ENCODE measurements at places on chromosomes 12 and 14. TPM values are rescaled to one million over a fixed set of nuclear protein-coding genes. Genes with fewer than 3 reads are reported as not detected.

The OR4K15 gene
- not detected for total RNA-seq

The ABCC9 gene
- 12.5 TPM for total RNA-seq

The MBIP gene
- total RNA-seq, result 30.8 TPM

The PLA2G1B gene
- not detected for total RNA-seq

The SAV1 gene
- 43.3 TPM for total RNA-seq

The RPS6KA5 gene
- total RNA-seq, result 8.4 TPM

The NID2 gene
- 81.8 TPM for total RNA-seq

The CLEC2B gene
- total RNA-seq, result 15.3 TPM

The TGM1 gene
- total RNA-seq, result 17.8 TPM

The BIN2 gene
- total RNA-seq, result 2.8 TPM

The TIMELESS gene
- 3.9 TPM for total RNA-seq

The CCDC196 gene
- not detected for total RNA-seq

The MIP gene
- total RNA-seq, result not detected

- no peak for DNase-seq
- H3K36me3 ChIP-seq, result no peaks in the 10 kb centered on the region
- H3K4me3 ChIP-seq, result no peak overlapping the region
- no peaks in the 10 kb centered on the region for H3K4me1 ChIP-seq
- no peak overlapping the region for H3K27ac ChIP-seq
Observed at GRCh38 chr12:1488908-1489381, 105.4 kb downstream of the FBXL14 start.

DNA sequence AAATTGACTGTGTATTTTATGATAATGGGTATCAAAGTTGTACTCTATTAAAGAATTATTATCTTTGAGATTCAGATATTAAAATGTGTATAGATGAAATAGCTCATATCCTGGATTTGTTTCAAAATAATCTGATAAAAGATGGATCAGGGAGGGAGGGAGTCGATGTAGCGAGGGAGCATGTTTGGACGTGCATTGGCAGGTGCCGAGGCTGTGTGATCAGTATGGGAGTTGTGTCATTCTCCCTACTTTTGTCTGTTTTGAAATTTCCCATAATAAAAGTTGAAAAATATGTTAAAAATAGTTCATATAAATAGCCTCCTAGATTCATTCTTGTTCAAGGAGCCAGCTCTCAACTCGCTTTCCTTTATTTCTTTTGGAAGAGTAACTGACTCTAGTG, 171.6 kb upstream of the HIF1A start:
- H3K4me3 ChIP-seq, result no peak overlapping the region
- no peaks in the 10 kb centered on the region for H3K27me3 ChIP-seq
- no peak for DNase-seq
- H3K4me1 ChIP-seq, result peaks cover 18% of the 10 kb centered on the region

GRCh38 chr12:127703026-127703425, 563.9 kb upstream of the TMEM132C start:
- no peaks in the 10 kb centered on the region for H3K36me3 ChIP-seq
- H3K4me3 ChIP-seq, result no peak overlapping the region
- no peak for DNase-seq
- no peaks in the 10 kb centered on the region for H3K4me1 ChIP-seq

DNA sequence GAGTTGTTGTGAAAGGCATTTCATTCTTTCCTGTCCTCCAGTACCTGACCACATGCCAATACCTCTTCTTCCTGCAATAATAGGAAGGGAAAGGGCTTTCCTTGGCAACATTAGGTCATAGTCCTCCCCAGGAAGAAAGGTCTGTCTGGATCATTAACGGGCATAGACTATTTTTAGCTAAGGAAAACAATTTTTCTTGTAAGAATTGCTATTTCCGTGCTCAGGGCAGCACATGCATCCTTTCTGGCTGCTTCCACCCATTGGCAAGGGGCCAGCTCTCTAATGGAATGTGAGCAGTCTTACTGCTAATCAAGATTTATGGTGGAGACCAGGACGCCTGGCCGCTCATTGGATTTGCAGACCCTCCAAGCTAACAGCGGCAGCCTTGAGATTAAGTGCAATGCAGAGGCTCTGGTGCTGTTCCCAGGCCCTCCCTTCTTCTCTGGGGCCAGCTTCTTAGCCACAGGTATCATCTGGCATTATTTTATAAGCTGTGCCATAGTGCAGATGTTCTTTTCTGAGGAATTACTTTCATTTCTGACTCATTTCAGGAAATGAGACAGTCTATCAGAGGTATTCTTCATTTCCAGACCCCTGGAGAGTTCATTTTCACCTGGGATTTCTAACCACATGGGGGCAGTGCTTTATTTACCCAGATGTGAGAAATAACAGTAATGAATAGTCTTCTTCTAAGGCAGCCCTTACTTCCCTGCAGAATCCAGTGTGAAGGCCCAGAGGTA, 52.9 kb downstream of the ANO6 start:
- H3K36me3 ChIP-seq, result no peaks in the 10 kb centered on the region
- H3K4me1 ChIP-seq, result peaks cover 18% of the 10 kb centered on the region
- DNase-seq, result peak; percentile 67
- H3K4me3 ChIP-seq, result no peak overlapping the region

- H3K27me3 ChIP-seq, result no peaks in the 10 kb centered on the region
- H3K4me1 ChIP-seq, result peaks cover 10% of the 10 kb centered on the region
Observed at GRCh38 chr14:22099942-22100763, 426.5 kb upstream of the OR4E1 start.

DNA sequence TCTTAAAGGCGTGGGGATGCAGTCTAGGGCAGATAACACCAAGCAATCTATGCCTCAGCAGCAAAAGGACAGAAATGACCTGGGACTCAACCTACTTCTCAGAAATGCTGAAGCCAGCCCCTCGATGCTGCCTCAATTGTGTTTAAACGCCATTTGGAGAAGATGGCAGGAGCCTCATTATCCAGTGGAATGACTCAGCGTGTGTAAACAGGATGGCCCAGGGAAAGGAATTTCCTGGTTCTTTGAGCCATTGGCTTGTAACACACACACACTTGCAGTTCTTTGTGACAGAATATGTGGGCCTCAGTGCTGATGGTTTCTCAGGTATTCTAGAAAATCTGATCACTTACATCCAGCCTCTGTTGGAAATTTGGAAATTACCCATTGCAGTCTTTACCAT, 154.3 kb downstream of the NTF3 start:
- H3K4me1 ChIP-seq, result peaks cover 2% of the 10 kb centered on the region
- H3K4me3 ChIP-seq, result no peak overlapping the region
- no peaks in the 10 kb centered on the region for H3K36me3 ChIP-seq
- H3K27ac ChIP-seq, result no peak overlapping the region

GRCh38 chr12:105641749-105642148, 311.3 kb downstream of the C12orf75 start:
- H3K4me1 ChIP-seq, result no peaks in the 10 kb centered on the region
- H3K27ac ChIP-seq, result no peak overlapping the region
- DNase-seq, result no peak
- no peaks in the 10 kb centered on the region for H3K27me3 ChIP-seq
- no peaks in the 10 kb centered on the region for H3K36me3 ChIP-seq
- H3K4me3 ChIP-seq, result no peak overlapping the region

DNA sequence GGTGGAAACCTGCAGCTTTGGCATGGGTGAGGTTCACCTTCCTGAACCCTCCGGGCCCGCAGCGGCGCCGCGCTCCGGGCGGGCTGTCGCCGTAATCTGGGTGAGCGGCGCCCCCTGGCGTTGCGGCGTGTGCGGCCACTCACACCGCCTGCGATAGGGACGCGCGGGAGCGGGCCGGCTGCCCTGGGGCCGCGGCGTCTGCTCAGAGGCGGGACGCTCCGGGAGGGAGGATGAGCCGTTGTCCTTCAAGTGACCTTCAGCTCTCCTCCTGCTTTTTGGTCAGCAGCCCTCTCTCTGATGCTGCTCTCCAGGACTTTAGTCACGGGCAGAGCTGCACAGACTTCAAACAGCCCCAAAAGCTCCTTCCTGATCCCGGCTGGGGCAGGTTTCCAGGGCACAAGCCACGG, 211.7 kb upstream of the FKBP4 start:
- H3K36me3 ChIP-seq, result no peaks in the 10 kb centered on the region
- H3K4me3 ChIP-seq, result no peak overlapping the region
- H3K27ac ChIP-seq, result no peak overlapping the region
- peak; percentile 50 for DNase-seq
- H3K4me1 ChIP-seq, result no peaks in the 10 kb centered on the region
